Activated CD4-positive, alpha-beta T cell treated with anti-CD3 and anti-CD28 coated beads for 48 hours (primary cell): ENCODE measurements at places on chromosomes 2 and 18.

DNA sequence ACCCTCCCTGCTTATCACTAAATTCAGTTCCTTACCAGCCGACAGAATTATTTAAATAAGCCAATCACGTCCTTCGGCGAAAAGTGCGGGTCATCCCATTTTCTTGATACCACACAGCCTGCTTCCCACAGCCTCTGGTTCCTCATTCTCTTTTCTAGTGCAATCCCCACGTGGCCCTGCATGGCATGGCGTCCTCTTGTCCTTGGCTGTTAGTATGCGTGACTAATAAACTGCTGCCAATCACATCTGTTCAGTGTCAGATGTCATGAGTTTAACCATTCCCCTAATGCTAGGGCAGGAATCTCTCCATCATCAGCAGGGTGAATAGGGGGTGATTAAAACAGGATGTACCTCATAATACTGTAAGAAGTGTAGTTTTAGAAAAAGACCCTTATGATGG lies 62.8 kb upstream of the TSPYL6 start:
- no peak for DNase-seq

DNA sequence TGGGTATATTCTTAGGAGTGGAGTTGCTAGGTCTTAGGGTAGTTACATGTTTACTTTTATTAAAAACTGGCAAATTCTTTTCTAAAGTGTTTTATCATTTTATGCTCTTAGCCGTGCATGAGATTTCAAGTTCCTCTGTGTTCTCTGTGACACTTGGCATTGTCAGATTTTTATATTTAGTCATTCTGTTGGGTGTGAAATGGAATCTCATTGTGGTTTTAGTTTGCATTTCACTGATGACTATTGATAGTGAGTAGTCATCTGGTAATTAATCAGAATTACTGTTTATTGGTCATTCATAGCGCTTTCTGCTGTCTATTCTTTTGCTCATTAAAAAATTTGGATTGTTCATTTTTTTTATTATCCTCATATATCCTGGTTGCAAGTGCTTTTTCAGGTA lies 34.1 kb downstream of the RAB3GAP1 start:
- DNase-seq = no peak

DNA sequence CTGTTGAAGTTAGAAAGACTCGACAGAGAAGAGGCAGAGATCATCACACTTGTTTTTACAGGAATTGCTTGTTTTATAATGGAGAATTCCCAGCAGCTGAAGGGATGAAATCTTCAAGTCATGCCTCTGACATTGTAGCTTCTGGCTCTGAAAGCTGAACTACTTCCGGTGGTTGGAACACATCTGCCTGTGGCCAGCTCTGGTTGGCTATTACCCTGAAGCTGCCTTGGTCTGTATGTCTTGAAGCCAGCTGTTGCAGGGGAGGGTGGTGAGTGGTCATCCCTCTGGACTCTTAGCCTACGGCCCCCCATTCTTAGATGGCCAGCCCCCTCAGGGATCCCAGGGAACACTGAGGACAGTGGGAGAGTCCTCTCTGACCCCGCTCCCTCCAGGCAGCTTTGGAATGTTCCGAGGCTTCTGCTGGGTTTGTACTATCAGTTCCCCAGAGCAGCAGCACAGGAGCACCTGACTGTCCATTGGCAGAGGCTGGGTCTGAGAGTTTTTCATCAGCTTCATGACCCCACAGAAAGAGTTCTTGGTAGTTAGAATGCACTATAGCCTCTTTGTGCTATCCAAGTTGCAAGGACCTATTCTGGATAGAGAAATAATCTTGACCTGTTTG lies 87.4 kb upstream of the CAPN13 start:
- DNase-seq = no peak

GRCh38 chr2:1728821-1729220 lies 15.5 kb downstream of the PXDN start:
- DNase-seq = no peak

DNA sequence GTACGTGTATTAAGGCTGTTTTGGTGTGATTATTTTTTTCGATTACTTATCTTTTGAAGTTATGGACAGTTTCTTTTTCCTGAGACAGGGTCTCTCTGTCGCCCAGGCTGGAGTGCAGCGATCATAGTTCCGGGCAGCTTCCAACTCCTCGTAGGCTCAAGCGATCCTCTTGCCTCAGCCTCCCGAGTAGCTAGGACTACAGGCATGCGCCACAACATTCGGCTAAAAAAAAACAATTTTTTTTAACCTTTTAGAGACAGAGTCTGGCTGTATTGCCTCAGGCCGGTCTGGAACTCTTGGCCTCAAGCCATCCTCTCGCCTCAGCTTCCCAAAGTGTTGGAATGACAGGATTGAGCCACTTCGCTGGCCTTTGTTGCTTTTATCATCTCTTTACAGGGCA lies 945 bp downstream of the HAT1 start:
- DNase-seq = no peak
